NCI-H526 (cell line): ENCODE measurements at places on chromosomes 12 and 14.

- no peak for DNase-seq
Measured at GRCh38 chr14:96681829-96682228, 115.4 kb upstream of the VRK1 start.

- DNase-seq = no peak
Measured at GRCh38 chr12:6662602-6662905, 365 bp downstream of the ING4 start.

DNA sequence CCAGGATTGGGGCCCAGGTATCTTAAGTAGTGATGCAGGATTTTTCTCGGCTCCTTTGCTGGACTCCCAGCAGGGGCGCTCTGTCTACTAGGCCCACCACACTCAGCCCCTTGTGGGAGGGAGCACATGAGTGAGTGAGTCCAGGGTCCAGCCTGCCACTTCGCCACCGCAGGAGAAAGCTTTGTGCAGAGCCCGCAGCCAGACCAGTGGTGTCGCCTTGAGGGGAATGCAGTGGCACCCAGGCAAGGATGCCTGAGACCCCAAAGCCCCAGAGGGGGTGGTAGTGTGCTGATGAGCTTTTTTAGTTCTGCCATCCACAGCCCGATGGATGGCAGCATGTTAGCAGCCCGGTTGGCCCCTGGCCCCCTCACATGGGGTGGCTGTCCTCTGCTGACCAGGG lies 5.4 kb upstream of the MRPS35 start:
- DNase-seq = no peak

GRCh38 chr12:111362687-111363475 lies 6.0 kb downstream of the PHETA1 start:
- DNase-seq = no peak

- no peak for DNase-seq
Measured at GRCh38 chr12:8501720-8502119, 11.6 kb upstream of the CLEC4D start.
